Stimulated activated CD4-positive, alpha-beta T cell treated with anti-CD3 and anti-CD28 coated beads, Interleukin-2, amount 100 ng/mL, for 4 hours (primary cell): ENCODE measurements at places on chromosomes 12 and 14.

- no peak for DNase-seq
Measured at GRCh38 chr12:13734584-13735152, 246.7 kb downstream of the GRIN2B start.

- no peak for DNase-seq
Measured at GRCh38 chr12:62332598-62332997, 72.4 kb downstream of the USP15 start.

GRCh38 chr14:92737619-92738188, 10.7 kb downstream of the LGMN start:
- DNase-seq, result no peak

DNA sequence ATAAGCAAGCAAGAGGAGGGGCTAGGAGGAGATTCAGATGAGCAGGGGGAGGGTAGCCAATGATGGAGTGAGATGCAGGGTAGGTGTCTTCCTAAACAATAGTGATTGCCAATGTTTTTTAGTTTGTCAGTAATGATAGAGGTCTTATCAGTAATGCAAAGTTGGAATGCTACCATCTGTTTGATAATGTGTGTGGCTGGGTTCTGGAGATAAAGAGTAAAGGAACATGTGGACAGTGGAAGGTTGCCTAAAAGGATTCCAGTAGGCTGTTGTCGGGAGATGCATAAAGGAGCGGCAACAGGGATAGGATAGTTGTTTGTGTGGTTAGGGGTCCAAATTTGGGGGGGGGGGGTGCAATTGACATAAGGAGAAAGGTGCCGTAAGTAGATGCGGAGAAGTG, 52.5 kb downstream of the TESPA1 start:
- DNase-seq, result no peak

GRCh38 chr12:111645433-111645832, 40.3 kb downstream of the BRAP start:
- DNase-seq, result no peak

DNA sequence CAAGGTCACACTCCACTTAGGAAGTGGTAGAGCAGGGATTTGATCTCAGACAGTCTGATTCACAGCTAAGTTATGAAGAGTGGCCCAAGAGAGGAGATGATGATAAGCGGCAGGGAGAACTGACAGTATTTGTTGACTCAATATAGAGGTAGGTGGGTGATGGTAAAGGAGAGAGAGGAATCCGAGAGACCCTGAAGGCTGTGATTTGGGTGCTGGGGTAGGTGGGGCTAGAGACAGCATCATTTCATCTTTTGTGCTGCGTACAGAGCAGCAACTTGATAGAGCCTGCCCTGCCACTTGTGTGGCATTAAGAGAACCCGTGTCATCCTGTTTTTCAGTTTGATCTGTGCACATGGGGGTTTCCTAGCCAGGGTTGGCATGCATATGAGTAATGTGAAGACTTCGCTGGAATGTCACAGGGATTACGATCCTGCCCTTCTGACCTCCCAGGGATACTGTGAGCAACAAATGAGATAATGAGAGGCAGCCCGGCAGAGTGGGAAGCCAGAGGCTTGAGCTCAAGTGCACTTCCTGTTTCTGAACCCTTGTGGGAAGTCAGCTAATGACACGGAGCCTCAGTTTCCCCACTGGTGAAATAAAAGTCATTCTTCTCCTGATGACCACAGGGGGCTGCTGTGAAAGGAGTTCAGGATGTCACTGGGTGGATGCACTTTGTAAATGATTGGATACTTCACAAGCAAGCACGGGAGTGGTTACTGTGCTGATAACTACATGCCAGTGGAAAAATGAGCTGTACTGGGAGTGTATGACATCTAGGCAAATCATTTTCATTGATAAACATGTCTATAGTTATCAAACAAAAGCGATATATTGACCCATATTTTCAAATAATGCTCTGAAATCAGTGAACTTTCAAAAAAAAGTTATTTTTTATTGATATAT, 59.5 kb upstream of the IGF1 start:
- no peak for DNase-seq

GRCh38 chr12:24759155-24759554, 189.7 kb downstream of the BCAT1 start:
- no peak for DNase-seq

DNA sequence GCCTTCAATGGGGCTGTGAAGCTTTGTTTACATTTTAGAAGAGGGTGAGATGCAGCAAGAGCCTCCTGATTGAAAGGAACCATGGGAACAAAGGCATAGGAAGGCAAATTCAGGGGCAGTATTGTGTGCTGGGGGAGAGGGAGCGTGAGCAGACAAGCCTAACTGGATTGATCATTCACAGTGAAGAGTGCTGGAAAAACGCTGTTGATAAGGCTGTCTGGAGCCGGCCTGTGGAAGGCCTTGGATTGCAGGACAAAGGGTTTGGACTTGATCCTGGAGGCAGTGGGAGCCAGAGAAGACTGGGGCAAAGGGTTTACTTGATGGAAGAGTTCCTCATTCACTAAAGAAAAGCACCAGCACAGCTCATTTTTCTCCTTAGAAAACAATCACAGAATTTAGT, 160.5 kb downstream of the PAH start:
- no peak for DNase-seq

- no peak for DNase-seq
Measured at GRCh38 chr14:64979336-64980074, 7.2 kb upstream of the FNTB start.

DNA sequence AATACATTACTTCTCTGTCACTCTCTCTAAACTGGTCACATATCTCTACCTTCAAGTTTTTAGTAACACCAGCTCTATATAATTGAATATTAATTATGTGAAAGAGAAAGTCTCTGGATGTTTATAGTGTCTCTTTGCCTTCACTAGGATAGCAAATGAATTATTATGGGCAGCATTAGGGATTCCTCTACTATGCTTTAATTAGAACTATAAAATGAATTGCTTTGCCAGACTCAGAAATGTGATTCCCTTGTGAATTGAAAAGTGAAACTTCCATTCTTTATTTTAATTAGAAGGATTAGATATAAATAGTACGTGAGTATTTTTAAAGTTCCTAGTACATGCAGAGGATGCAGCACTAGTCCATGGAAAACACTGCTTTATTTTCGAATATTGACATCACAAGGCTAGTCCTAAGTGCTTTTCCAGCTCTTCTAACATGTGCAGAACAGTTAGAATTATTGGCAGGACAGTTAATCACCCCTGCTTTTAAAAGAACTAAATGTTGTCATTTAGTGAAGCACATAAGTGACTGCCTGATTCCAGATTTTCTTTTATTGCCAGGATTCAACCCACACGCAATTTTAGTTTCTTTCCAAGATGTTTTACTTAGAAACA, 23.0 kb upstream of the REP15 start:
- DNase-seq, result no peak
